ENCODE measurements at places on chromosomes 12 and 14.
A peak's percentile ranks its signal among the peaks of the same experiment; 100 is the strongest.

DNA sequence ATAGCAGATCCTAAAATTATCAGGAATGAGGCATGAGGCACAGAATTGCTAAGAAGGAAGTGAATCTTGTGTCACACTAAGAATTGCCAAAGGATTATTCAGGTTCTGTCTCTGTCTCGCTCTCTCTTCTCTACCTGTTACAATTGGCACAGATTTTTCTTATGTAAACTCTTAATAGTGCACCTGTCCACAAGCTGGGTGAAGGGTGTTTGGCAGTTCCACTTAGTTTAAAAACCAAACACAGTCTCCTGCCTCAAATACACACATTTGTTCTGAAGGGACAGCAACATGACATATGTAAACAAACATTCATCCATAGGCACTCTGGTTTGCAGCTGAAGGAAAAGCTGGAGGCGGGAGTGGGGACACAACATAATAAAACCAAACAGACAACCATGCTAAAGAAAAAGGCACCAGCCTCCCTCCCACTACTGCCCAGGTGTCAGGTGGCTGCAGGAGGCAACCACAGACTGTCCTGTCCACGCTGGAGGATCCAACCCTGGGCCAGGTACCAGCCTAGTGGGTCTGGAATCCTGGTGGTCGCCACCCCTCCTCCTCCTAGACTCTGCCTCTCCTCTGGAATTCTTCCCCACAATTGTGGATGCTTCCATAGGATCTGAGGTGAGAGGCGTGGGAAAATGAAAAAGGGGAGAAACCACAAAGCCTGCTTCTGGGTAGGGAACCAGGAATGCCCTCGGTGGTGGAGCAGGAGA is 81.2 kb downstream of the TMEM260 start:
- DNase-seq = no peak

DNA sequence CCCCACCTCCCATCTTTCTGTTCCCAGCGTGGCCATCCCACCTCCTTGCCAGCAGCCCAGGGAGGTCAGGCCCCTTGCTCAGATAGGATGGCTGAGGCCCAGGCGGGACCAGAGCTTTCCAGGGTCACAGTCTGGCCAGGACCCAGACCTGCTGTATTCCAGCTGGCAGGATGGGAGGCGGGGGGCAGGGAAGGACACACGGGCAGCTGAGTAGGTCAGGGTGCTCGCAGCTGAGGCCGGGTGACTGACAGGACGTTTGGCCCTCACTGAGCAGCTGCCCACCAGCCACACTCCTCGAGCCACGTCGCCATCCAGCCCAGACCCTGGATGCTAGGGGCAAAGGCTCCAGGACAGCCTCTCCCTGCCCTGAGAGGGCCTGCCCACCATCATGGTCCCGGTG is 4.0 kb downstream of the NUDT14 start:
- no peak for DNase-seq

- peak; percentile 37 for DNase-seq
Measured at GRCh38 chr12:14239350-14239934, 126.0 kb upstream of the ATF7IP start.

GRCh38 chr12:5515458-5515857 is 83.5 kb downstream of the NTF3 start:
- no peak for DNase-seq

DNA sequence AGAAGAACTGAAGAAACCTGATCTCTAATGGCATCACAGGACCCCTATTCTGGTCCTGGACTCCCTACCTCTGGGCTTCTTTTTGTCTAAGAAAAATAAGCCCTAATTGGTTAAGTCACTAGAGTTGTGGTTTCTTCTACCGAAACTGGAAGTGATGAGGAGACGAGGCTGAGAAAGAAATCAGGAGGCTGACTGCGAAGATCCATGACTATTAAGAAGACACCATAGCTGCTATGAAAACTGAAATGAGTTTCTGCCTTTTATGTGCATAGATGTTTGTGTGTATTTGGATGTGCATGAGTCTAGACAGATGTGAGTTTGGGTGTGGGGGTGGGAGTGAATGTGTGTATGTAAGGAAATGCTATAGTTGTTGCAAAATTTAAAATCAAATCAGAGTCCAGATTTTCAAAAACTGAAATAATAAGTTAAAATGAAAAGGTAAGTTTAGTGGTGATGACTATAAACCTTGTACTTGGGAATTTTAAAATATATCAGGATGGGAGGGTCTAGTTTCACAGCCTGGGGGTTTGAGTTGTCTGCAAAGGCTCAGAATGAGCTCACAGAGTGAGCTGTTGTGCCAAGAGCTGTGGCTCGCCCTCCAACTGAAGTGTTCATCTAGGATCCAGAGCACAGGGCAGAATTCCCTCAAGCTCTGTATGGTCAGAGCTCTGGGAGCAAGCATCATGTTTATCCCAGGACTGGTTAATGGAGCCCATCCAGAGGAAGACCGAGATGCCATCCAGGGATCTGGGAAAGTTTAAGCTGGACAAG is 94.9 kb downstream of the VCPKMT start:
- peak; percentile 56 for DNase-seq

DNA sequence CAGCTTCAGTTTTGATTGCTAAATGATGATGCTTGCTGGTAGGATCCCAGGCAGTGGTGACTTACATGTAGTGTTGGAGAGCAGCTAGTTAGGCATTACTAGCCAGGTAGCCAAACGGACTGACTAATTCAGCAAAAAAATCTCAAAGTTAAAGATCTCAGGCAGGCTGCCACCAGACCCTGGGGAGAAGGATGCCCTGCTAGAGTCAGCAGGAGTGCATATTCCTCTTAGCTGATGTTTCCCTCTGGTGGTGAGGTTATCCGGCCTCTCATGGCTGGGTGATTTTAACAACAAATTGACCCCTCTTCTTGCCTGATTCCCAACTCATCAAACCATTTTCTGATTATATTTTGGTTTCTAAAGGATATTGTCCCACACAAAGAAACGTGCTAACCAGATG is 2.8 kb downstream of the EFS start:
- no peak for DNase-seq

DNA sequence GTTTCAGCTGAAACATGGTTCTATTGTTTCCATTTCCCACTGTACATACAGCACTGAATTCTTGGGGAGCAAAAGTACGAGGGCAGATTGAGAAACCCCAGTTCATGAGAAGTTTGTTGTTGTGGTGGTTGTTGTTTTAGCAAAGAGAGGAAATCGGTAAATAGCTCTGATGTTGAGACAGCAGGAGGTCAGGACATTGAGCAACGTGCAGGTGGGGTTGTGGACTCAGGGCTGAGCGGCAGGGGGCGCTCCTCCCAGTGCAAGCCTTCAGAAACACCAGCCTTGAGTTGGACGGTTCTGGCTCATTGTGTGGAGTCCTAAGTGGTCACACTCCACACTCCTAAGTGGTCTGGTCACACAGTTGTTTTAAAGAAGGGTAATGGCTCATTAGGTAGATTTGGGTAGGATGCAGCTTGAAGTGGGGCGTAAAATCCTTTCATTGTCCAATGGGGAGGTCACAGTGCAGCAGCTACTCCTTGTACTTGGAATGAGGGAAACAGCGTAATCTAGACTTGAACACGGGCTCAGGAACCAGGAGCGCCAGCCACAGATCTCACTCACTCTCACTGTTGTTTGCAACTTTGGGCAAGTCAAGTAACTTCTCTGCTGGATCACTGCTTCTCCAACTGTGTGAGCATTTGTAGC is 14.5 kb upstream of the PWP1 start:
- peak; percentile 59 for DNase-seq

DNA sequence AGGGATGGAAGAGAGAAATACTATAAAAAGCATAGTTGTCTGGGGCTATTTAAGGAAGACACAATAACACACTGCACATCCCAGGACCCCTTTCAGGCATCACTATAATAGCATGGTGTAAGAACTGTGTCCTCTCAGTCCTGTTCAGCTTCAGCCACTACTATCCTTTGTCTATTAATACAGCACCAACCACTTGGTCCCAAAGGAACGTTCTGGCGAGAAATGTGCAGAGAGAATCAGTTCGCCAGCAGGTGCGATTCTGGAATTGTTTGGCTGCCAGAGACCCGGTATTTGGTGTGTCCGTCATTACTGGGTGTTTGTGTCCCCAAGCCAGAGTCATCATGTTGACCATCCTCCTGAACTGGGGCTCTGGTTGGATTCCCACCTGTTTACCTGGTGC is 52.7 kb downstream of the BICD1 start:
- DNase-seq = no peak
